ENCODE measurements at places on chromosomes 12 and 14.

DNA sequence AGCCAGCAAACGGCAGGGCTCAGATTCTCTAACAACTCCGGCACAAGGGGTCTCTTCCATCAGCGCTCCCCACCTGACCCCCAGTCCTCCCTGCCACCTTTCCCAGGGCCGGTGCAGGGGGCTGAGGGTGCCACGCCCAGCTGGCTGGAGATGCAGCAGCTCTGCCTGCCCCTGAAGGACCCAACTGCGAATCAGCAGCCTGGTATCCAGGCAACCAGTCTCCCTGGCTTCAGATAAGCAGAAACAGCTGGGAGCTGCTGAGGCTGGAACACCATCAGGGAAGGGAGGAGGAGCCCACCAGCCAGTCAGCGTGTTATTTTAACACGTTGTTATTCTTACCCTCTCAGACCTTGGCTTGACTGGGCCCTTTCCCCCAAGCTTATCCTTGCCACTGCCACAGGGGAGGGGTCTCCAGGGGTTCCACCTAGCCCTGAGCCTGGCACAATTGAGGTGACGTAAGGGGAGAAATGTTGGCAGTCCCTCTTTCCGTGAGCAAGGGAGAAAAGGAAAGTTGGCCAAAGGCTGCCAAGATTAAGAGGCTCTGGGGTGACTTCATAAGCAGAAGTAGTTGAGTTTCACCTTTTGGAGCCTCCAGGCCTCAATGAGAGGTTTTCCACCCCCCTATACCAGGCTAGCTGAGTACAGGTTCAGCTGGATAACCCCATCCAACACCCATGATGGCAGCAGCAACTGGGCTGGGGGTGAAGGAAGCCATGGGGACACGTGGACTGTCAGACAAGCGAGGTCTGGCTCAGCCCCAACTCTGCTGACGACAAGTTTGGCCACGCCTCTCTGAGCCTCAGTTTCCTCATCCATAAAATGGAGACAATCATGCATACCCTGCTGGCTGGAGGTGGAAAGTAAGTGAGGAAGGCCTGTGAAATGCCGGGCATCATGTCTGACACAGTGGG, 91.1 kb downstream of the IRF2BPL start:
- DNase-seq, result no peak

DNA sequence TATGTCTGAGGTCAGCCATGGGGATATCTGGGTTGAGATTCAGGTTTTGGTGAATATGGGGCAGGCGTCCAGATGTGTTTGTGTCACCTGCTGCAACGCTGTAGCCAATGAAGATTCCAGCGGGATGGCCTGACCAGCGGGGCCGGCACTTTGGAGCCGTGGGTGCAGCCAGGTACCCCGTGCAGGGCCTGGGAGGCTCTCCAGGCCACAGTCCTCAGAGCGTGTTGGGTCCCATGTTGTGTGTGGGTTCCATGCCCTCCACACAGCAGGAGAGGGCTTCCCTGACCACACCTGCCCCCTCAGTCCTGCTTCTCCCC, 2.8 kb upstream of the TEX22 start:
- DNase-seq, result no peak

DNA sequence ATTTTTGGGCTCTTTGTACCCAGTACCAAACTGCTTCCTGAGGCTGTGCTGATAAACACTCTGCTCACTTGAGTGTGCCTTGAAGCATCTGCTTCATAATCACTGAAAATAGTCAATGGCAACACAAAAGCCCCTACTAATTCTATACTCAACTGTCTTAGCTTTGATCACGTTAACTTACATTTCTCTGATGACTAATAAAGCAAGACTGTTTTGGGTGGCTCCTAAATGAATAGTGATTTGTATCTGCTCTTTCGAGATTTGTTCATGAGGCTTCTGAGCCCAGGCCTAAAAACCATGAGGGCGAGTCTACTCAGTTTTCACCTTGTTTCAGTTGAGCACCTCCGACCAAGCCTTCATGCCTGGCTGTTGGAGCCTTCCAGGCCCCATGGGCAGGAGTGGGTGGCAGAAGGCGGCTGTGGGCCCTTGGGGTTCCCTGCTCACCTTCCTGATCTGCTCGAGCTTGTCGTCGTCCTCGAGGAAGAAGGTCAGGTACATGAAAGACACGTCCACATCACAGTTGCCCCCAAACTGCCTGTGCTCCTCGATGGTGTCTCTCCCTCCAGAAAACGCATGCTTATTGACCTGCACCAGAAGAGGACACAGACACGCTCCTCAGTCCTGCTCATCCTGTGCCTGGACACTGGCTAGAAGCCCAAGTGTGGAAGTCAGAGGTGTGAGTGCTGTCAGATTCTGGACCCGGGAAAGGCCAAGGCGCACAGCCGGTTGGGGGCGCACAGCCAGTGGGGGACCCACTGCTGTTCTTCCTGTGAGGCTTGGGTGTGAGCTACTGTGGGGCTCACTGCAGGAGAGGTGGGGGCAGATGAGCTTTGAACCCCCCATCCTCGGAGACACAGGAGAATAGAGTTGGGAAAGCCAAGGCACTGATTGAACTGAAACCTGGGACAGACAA, 13.7 kb downstream of the SLC25A47 start:
- DNase-seq, result peak; percentile 59

GRCh38 chr12:121803861-121804416, at the start of gene SETD1B:
Gene SETD1B (plus strand): TSS chr12:121804009. CDS start chr12:121804738, 729 bp downstream.
- peak; percentile 70 for DNase-seq

DNA sequence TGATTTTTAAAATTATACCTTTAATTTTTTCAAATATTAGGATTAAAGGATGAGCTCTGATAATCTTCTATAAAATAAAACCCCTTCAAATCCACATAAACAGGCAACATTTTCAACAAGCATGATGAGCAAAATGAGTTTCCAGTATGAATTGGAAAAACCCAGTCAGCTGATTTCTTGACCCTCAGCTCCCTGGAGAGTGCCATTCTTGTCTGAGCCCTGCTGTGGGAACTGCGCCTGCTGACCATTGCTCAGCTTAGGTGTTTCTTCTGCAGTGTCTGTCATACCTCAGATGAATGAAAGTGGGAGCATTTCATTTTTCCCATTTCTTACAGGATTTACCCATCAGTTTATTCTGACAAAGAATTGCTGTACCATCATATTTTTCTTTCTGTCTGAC, 27.6 kb downstream of the MAPKAPK5 start:
- no peak for DNase-seq

- DNase-seq, result no peak
Observed at GRCh38 chr12:47591795-47592194, 114.0 kb downstream of the RPAP3 start.

Measured in GM20000 (cell line).